ENCODE measurements at places on chromosomes 2 and 18.
A peak's percentile ranks its signal among the peaks of the same experiment; 100 is the strongest.

DNA sequence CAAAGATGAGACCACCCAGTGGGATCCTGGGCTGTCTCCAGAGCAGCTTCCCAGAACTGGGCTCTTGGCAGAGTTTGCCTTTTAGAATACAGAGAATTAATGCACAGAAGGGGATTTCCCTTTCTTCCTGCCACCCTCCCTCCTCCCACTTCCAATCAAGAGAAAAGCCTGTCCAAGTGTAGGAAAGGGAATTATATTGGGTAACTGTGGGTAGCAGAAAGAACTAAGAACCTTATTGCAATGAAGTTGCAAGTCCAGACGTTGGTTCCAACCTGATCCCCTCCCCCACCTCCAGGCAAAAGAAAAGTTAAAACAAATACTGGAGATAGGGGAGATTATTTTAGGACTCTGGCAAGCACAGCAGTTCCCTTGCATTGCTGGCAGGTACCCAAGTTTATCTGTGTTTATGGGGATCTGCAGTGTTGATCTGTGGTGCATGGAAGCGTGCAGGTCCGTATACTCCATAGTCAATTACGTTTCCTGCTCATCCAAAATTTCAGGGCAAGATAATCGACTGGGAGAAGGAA is 114.3 kb downstream of the PRKCE start:
- DNase-seq: no peak

- no peak for DNase-seq
These were observed 14.0 kb downstream of the REEP1 start for GRCh38 chr2:86323273-86324021.

DNA sequence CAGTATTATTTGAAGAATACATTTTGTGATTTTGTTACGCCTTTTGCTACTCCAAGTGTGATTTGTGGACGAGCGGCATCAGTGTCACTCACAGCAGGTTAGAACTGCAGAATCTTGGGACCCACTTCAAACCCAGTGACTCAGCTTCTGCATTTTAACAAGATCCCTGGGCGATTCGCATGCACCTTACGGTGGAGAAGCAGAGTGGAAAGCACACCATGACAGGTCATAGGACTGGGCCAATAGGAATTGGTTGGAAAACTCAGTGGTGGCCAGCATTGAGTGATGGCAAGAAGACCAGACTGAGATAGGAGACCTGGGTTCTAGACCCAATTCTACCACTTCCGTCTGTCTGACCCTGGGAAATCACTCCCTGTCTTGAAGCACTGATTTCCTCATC is 26.3 kb downstream of the CTLA4 start:
- DNase-seq: no peak

DNA sequence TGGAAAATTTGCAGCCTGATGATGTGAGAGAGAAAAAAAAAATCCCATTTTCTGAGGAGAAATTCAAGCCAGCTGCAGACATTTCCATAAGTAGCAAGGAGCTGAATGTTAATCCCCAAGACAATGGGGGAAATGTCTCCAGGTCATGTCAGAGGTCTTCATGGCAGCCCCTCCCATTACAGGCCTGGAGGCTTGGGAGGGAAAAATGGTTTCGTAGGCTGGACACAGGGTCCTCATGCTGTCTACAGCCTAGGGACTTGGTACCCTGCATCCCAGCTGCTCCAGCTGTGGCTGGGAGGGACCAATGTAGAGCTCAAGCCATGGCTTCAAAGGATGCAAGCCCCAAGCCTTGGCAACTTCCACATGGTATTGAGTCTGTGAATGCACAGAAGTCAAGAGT is 53.5 kb upstream of the ARHGAP15 start:
- DNase-seq: no peak

GRCh38 chr2:240453461-240454105 is 18.1 kb downstream of the GPC1 start:
- no peak for DNase-seq

GRCh38 chr2:48479915-48480314 is 50.0 kb upstream of the STON1 start:
- no peak for DNase-seq

DNA sequence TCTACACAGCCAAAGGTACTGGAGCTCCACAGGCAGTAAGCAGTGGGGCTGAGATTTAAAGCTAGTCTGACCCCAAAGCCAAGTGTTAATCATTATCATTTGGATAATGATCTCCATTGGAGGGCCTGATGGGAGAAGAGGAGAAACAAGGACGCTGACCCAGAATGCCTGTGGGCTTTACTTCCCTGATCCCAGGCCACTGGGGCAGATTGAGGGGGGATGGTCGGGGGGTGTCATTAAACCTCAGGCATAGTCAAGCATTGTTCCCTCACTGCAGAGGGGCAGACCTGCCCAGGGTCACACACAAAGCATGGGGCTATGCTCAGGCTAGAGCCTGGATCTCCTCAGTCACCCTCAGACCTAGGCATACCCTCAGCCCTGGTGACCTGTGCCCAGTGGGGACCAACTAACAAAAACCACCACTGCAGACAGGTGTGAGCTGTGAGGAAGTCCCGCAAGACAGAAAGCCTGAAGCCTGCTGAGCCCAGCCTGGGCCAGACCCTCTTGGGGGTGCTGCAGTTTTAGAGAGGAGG is 53.4 kb downstream of the SDC1 start:
- no peak for DNase-seq

GRCh38 chr2:120807751-120808150 is 72.1 kb downstream of the GLI2 start:
- DNase-seq: no peak

DNA sequence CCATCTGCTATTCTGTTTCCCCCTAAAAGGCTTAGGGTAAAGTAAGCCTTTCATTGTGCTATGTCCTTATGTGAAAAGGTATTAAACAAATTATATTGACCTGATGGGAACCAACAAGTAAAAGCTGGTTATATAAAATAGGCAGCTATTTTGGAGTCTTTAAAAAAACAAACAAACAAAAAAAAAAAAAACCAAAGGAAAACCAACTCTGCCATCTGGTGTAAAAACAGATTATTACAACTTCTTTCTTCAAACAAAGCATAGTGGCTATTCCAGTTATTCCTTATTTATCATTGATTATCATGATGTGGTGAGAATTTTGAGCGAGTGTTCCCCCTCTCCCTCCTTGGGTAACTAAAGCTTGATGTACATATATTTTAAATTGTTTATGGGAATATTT is 122.3 kb upstream of the FHL2 start:
- no peak for DNase-seq

GRCh38 chr2:227500301-227500630 is 28.3 kb downstream of the AGFG1 start:
- DNase-seq: no peak

DNA sequence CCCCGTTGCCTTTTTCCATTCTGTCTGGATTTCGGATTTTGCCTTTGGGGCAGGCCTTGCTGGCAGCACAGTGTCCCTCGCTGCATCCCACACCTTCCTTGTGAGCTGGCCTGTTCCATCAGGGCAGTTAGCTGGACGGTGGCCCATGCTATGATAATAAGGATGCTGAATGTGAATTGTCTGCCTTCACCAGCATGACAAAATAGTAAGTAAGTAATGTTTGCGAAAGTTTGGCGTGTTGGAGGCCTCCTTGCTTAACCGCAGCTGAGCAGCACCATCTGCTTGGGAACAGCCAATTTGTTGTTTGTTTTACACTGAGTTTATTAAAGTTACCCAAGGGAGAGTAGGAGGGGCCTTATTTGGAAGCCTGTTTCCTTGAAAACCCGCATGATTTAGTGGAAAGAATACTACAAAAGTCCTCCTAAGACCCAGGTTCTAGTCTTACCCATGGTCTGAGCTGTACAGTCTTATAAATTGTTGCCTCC is 469.7 kb upstream of the FANCL start:
- DNase-seq: no peak

DNA sequence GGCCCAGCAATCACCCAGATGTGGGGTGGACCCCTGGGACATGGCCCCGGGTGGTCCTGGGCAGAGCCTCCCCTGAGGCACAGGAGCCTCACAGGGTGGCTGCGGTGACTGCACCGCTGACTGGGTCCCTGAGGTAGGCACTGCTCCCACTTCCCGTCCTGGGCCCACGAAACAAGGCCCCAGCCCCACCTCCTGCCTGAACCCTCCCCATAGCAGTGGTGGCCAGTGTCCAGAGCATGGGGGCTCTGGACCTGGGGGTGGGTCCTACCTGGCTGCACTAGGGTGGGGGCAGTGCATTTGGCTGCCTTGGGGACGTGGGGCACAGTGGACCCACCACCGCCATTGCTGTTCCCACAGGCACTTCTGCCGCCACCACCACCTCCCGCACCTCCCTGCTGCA is 39.4 kb downstream of the TDRD15 start:
- DNase-seq: no peak

- no peak for DNase-seq
These were observed 377.8 kb upstream of the DDX18 start for GRCh38 chr2:117436697-117437096.

DNA sequence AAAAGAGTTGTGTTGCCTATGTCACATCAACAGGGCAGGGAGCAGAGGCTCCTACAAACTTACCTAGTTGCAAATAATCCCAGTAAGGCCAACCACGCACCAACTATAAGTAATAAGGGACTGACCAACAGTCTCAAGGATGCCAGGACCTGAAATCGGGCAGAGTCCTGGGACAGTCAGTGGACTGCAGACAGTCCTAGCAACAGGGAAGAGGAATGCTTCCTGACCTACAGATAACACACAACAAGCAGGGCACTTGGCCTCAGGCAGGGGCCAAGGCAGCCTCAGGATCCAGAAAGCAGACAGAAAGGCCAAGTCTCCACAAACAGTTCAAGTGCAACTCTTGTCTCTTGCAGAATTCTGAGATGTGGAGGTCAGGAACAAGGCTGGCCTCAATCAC is 56.2 kb downstream of the GALNT14 start:
- DNase-seq: no peak

- DNase-seq: no peak
These were observed 122.6 kb upstream of the XPO1 start for GRCh38 chr2:61660511-61661388.

DNA sequence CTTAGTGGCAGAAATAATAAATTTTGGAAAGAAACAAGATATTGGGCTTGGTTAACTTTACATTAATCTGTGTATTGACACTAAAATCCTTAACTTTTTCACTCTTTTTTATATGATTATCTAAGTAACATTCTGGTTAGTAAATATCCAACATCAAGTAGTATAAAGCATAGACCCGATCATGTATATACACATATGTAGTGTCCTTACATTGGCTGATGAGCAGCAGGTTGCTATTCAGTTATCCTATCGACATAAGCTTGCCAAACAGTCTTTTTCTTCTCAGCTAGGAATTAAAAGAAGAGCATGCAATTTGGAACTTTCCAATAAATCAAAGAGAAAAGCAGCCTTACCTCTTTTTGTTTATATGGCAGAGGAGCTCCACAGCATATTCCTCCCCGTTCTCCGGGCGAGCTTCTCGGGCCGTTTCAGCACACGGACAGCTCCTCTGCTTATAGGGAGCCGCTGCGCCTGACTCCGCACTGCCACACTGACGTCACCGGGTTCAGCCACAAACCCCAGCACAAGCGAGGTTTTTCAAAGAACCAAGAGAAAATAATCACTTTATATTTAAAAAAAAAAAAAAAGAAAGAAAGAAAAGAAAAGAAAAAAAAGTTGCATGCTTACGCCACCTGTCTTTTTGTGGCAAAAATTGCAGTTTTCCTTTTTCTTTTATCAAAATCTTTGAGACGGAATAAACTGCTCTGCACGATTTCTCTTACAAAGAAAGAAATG is at the start of gene SCG2:
SCG2 (minus strand) TSS at position 430 of the 735 bp plus-strand sequence. CDS start 3,079 bp downstream, outside the sequence.
- peak; percentile 41 for DNase-seq

- DNase-seq: no peak
These were observed 71.3 kb upstream of the SETBP1 start for GRCh38 chr18:44609181-44609941.

DNA sequence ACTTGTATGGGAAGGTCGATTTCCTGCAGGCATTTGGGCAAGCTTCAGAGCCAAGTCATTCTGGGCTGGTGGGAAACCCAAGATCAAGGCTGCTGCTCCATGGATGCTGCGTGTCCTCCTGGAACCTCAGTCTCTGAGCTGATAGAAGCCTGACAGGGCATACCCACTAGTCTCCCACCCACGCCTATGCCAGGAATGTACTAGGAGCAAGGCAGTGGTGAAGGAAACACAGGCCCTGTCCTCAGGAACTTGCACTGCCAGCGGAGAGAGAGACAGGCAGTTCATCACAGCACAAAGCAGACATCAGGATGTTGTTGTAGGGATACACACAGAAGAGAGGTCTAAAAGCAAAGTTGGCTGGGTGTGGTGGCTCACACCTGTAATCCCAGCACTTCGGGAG is 84.2 kb downstream of the PLB1 start:
- DNase-seq: no peak

DNA sequence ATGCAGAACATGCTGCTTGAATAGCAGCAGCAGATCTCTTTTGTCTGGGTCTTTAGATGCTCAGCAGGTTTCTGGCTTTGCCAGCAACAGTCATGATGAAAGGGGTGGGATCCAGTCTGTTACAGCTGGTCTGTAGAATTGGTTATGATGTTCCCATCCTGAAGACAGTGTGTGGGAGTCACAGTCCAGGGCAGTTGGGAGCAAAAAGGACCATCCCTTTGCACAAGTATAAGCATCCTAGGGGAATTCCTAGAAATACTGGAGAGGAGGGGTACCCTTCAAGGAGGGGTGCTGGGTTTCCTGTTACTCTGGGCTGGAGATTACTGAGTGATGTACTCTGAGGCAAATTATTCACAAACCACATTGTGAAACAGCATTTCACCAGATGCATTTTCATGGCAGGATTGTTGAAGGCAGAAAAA is 119.9 kb upstream of the RND3 start:
- no peak for DNase-seq

All from pulmonary artery endothelial cell (primary cell).